Keratinocyte (primary cell): ENCODE measurements at places on chromosomes 7 and 10. TPM values are rescaled to one million over a fixed set of nuclear protein-coding genes. Genes with fewer than 3 reads are reported as not detected.

GRCh38 chr7:132575982-132576720, at the start of gene PLXNA4:
Gene PLXNA4 (minus strand): TSS chr7:132576470. CDS start chr7:132508693, 67,777 bp downstream.
- H3K4me1 ChIP-seq: peaks cover 3% of the 10 kb centered on the region
- peaks cover 77% of the 10 kb centered on the region for H3K27me3 ChIP-seq
- H3K27ac ChIP-seq: no peak within 1 kb of the TSS
- DNase-seq: no peak
- H3K36me3 ChIP-seq: no peaks in the 10 kb centered on the region

DNA sequence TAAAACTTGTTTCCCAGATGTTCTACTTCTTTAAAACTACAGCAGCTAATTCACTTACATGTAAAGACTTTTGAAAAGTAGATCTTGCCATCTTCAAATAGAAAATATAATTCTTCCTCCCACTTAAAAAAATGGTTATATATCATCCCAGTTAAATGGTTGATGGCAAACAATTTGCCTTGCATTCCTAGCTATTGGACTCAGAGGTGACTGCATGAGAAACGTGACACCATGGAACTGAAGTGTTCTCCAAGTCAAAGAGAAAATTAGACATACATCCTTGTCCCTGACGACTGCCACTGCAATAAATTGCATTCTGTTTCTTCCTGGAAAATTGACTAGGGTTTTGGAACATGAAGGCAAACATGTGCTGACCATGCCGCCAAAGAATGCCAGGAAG, 95.0 kb upstream of the POM121L12 start:
- no peak overlapping the region for H3K27ac ChIP-seq
- H3K27me3 ChIP-seq: no peaks in the 10 kb centered on the region
- DNase-seq: no peak
- H3K4me3 ChIP-seq: no peak overlapping the region

GRCh38 chr7:128215739-128216138, 25.3 kb upstream of the LEP start:
- H3K4me1 ChIP-seq: peaks cover 17% of the 10 kb centered on the region
- no peak overlapping the region for H3K27ac ChIP-seq
- no peaks in the 10 kb centered on the region for H3K36me3 ChIP-seq
- H3K4me3 ChIP-seq: no peak overlapping the region
- no peak for DNase-seq

Gene DNAJC1
- polyA plus RNA-seq: 16.0 to 35.7 TPM (median 24.8 TPM) in 3 replicates

Gene DDC
- not detected in 3 replicates for polyA plus RNA-seq
